Amygdala (tissue), 56 donors: ENCODE measurements at places on chromosomes 7 and 10.

GRCh38 chr7:142827951-142828500, 26.9 kb upstream of the EPHB6 start:
- DNase-seq = no peak

DNA sequence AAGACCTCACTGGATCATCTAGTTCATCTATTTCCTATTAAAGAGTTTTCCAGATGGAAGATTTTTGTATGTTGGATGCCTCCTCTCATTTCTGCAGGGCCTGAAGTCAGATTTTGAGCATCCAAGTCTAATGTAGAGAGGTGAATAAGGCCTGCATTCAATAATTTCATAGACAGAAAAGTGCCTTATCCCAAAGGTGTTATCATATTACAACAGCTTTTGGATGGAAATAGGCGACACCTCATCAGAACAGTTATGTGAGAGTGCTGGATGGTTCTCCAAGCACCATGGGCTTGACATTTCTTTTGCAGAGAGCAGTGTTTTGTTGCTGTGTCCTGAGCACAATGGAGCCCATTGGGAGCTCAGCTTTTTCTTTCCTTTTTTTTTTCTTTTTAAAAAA, 162.4 kb upstream of the MEOX2 start:
- DNase-seq = no peak

GRCh38 chr7:37346761-37347160, 101.9 kb downstream of the ELMO1 start:
- DNase-seq = no peak

- DNase-seq = no peak
Measured at GRCh38 chr7:64320547-64321513, 7.1 kb downstream of the ZNF736 start.

GRCh38 chr10:112793202-112793921, 156.7 kb upstream of the TCF7L2 start:
- DNase-seq = no peak

DNA sequence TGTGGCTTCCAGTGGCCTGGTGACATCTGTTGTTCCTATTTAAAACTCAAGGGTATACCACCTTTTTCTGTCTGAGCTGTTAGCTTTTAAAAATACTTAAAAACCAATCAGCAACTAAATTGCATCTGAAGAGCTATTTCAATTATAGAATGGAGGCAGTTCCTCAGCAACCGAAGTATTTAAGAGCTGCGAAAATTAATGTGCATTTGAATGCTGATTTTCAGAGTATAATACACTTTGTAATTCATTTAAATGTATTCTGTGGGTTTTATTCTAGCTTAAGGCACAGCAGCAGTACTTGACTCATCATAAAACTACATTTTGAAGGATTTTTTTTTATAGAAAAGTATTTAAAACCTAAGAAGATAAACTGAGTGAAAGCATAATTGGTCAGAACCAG, 404.9 kb upstream of the PRKCQ start:
- DNase-seq = no peak

GRCh38 chr10:28494420-28494819, 38.5 kb upstream of the WAC start:
- no peak for DNase-seq

DNA sequence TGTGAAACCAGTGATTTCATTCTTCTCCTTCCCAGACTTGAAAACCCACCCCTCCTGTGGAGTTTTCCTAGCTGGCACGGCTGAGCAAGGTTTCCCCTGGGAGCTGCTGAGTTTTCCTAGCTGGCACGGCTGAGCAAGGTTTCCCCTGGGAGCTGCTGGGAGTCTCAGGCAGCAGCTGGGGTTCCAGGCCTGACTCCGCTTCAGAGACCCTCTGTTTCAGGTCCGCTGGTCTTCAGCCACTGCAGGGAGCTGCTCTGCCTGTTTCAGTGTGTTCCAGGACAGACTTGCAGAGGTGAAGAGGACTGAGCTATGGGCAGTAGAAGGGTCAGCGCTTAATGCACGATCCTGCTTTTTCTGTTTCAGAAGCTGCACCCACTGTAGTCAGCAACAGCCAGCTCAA, 104.9 kb downstream of the XRCC2 start:
- DNase-seq = no peak

GRCh38 chr10:57579926-57580325, 687.8 kb downstream of the IPMK start:
- DNase-seq = no peak

GRCh38 chr10:71748671-71749191, 24.6 kb downstream of the VSIR start:
- peak; percentile 29 for DNase-seq

- no peak for DNase-seq
Measured at GRCh38 chr10:91046869-91047268, 126.0 kb upstream of the ANKRD1 start.

DNA sequence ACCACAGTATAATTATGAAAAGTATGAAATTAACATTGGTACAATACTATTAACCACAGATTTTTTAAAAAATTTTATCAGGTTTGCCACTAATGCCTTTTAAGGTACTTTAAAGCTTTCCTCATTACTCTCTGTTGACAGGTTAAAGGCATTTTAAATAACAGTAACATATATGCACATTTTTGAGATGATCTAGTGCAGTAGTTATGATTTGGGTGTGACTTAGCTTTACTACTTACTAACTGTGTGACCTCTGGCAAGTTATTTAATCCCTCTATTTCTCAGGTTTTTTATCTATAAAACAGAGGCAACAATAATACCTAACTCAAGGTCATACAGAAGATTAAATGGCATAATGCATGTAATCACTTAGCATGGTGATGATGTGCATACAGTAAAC, 94.8 kb downstream of the NT5C2 start:
- no peak for DNase-seq

DNA sequence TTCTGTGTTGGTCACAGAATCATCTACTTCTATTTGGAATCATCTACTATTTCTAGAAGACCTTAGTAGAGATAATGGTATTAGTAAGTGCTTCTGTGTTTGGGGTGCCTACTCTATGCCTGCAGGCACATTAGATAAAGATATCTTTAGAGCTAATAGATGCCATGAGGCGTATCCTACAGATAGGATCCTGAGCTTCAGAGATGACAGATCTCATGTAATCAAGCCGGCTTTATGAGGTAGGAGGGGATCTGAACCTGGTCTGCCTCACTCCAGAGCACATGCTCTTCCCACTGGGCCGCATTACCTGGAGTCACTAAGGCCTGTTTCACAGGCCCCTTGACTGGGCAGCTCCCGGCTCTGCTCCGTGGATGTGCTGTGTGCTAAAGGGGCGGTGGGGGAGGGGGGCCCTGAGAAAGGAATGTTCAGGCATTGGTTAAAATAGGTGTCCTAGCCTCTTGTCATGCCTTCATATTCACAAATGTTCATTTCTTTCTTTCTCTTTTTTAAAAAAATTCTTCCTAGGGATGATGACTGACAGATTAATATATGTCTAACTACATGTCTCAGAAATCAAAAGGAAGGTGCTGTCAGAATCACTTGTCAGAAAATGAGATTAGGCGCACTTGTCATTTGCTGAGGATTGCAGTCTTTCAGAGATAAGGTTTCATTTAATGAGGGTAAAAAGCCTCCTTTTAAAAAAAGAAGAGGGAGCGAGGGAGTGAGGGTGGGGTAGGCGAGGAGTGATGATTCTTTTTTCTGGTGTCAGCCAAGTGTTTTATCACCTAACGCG, 458.0 kb upstream of the GALNT17 start:
- no peak for DNase-seq

GRCh38 chr10:49270565-49270964, 28.4 kb upstream of the C10orf71 start:
- DNase-seq = no peak

DNA sequence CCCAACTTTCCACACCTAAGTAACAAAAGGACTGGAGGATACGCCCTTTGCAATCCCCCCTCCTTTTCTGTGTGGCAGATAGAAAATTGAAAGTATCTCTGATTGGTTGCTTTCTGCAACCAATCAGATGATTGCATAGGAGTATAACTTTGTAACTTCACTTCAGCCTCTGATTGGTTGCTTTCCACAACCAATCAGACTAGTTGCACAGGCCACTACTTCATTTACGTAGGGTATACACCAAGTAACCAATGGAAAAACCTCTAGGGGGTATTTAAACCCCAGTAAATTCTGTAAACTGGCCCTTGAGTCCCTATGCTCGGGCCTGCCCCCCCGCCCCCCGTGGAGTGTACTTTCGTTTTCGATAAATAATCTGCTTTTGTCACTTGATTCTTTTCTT, 1080.4 kb downstream of the CNTNAP2 start:
- DNase-seq = no peak

DNA sequence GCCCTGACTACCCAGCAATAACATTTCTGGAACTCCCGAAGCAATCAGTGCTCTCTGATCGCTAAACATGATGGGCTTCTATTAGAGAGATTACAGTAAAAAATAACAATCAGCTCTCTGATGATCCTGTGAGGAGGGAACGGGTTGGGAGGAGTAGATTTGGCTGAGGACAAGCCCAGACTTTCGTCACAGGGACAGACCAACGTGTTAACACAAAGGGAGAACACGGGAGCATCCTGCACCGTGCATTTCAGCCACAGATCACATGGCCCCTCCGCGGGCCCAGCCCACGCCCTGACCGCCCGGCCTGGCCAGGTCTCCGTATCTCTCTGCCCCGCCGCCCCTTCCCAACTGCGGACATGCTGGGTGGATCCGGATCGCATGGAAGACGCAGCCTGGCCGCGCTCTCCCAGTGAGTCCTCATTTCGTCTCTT, 95.0 kb upstream of the AGBL3 start:
- peak; percentile 26 for DNase-seq
